ENCODE measurements at places on chromosomes 11 and 22.

DNA sequence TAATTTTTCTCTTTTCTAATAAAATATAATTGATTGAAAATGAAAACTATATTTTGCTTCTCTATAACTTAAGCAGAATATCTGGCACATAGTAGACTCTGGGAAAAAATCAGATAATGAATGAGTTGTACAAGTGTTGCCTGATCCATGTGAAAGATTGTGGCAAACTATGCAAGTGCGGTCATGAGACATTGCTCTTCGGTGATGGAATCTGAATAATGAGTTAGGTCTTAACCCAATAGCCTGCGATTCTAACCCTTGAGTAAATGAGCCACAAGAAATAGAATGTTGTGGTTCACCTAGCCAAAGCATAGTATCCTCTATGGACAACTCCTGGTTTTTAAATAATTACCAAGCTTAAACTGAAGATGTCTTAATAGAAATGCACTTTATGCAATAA, 333.7 kb upstream of the LUZP2 start:
- no peak for DNase-seq

- DNase-seq: no peak
Measured at GRCh38 chr11:2310073-2310785, 8.4 kb downstream of the TSPAN32 start.

DNA sequence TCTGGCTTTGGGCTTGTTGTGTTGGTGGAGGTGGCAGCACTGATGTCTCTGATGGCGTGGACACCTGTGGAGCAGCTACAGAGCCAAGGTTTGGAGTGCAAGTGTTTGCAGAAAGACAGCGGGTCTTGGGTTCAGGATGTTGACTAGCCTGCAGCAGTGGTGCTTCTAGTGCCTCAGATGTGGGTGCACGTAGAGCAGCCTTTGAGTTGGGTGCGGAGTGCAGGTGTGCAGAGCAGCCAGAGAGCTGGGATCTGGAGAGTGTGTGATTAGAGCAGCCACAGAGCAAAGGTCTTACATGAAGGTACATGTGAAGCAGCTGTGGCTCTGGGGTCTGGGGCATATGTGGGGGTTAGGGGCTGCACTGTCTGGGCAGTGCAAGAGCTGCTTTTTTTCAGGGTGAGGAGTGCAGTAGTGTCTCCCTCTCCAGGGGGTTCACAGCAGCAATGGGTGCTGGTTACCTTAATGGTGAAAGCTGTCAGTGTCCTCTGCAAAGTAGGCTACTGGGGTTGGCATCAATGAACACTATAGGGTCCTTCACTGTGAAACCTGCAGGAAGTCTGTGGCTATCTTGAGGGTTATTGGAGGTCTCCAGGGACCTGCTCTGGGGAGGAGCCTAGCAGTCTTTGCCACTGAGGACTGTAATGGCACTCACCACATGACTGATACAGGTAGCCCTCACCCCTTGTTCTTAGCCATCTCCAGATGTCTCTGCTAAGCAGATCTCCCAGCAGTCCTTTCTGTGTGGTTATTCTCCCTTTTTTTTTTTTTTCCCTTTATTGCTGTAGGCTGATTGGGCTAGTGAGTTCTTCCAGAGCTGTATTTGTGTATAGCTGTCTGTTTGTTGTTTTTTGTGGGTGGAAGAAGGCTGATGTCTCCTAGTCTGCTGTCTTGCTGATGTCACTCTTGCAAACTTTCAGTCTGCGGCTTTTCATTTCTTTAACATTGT, 14.3 kb downstream of the BIRC2 start:
- no peak for DNase-seq

- DNase-seq: no peak
Measured at GRCh38 chr11:2443406-2443805, 908 bp downstream of the TRPM5 start.

DNA sequence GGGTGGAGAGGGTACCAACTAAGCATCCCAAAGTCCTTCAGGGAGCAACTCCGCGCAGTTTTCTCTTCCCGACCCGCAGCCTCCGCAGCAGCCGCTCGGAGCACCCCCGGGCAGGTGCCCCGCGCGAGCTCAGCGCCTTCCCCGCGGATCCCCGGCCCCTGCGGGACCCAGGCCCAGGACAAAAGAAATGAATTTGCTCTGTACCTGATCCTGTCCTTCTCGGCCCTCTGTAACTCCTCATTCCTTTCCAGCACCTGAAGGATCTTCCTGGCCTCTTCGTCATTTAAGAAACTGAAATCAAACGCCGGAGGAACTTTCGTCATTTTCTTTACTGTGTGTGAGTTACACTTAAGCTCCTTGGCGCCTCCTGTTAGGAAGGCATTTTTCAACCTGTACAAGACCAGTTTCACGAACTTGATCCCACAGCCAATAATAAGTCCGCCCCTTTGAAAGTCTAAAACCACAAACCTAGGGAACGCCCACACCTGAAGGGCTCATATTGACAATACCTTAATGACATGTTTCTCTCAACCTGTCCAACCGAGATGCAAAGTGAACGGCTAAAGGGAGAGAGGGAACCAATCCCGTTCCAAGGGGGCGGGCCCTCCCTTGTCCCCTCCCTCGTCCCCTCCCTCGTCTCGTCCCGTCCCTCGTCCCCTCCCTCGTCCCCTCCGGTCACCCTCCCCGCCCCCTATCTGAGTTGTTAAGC, at the start of gene EXPH5:
EXPH5 (minus strand) TSS at position 555 of the 709 bp plus-strand sequence; CDS start at position 323, 232 bp downstream.
- peak; percentile 52 for DNase-seq

DNA sequence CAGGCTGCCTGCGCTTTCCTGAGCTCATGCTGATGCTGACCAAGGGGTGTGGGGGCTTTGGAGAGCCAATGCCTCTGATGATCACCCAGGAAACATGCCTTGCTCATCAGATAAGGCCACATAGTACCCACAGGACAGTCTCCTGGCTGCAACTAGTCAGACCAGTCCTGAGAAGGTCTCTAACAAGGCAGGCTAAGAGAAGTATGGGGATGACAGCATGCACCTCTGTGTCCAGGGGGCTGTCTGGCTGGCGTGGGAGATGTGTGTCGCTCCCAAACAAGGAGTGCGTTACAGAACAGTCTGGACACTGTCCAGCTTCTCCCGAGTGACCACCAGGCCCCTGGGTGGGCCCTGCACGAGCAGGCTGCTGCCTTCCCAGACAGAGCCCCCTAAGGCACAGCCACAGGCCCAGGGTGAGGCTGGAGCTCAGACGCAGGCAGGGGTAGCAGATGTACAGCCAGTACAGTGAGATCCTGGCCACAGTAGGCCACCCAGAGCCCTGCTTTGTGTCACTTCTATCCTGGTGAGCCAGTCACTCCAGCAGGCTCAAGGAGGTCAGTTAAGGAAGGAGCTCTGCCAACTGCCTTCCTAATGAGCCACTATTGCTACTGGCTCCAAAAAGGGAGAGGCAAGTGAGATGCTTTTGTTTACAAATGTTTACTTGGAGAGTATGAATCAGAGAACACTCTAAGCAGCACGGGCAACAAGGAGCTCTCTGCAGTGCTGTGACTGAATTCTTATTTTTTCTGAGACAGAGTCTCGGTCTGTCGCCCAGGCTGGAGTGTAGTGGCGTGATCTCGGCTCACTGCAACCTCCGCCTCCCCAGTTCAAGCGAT, 66.0 kb upstream of the CLTCL1 start:
- DNase-seq: no peak

DNA sequence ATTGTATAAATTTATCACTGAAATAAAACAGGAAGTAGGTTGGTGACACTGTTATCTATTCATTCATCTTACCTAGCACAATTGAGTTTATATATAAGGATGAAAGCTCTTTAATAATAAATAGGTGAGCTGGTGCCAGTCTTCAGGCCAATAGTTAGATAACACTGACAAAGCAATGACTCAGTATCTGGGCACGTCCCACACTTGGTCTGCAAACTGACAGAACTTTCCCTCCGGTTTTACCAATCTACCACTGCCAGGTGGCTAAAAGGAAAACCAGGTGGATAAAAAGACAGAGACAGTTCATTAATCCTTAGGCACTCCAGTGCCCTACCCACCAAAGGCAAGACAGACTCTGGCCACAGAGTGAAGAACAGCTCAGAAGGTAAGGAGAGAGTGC, 17.6 kb downstream of the DDB1 start:
- no peak for DNase-seq

- no peak for DNase-seq
Measured at GRCh38 chr11:73752216-73752867, 8.5 kb downstream of the RAB6A start.

GRCh38 chr11:44133335-44133946, 38.0 kb downstream of the EXT2 start:
- DNase-seq: no peak

DNA sequence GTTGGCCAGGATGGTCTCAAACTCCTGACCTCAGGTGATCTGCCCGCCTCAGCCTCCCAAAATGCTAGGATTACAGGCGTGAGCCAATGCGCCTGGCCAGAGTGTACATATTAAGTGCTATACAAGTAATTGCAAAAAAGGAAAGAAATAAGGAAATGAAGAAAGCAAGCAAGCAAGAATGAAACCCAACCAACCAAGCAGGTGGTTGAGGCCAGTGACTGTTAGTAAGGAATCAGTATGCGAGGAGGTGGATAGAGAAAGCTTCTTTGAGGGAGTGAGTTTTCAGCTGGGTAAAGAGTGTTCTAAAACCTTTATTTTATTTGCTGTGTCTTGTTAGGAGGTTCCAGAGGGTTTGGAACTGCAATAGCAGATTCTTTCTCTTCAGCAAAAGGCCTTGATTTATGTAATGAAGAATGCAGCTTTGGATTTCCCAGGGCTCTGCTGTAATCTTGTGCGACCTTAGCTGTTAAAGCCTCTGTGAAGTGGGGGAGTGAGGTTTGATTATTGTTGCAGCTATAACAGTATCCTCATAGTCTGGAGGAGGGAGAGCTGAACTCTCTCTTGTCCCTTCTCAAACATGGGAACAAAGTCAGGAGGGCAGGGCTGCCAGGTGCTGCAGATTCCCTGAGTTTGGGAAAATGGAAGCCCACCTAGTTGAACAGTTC, 5.7 kb downstream of the AMPD3 start:
- no peak for DNase-seq

- DNase-seq: no peak
Measured at GRCh38 chr22:28703436-28703835, 23.8 kb upstream of the TTC28 start.

GRCh38 chr11:117815262-117815803, 9.2 kb downstream of the FXYD2 start:
- no peak for DNase-seq

- DNase-seq: no peak
Measured at GRCh38 chr11:67366961-67367760, 6.2 kb downstream of the CLCF1 start.

DNA sequence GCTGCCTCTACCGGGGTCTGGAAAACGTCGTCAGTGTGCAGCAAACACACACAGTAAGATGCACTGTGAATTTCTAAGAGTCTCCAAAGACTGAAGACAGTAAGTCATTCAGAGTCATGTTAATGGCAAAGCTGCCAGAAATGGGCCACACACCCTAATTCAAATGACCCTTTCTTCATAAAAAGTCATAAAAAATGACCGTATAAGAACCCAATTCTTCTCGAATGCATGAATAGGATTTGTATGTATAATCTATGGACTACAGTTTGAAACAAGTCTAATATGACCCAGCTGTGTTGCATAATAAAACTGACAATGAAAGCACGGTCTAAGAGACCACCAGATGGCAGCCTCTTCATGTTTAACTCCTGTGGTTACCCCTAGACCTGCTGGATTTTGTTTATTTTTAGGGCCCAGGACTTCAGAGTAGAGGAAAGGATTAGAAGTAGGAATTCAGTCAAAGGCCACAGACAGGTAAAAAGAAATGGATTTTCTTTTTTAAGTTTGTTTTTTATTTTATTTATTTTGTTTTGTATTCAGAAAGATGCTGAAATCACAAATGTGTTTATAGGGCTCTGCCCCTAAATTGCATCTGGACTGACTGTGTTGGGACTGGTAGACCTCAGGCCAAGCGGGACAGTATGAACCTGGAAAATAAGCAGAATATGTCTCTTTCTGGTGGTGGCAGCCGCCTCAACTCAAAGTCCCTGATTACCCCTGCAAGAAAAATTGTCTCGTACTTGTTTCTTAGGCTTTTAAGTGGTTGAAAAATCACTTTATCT, 32.1 kb upstream of the SLC5A12 start:
- DNase-seq: no peak

GRCh38 chr11:65120831-65121230, 1.1 kb downstream of the FAU start:
- DNase-seq: no peak

- DNase-seq: no peak
Measured at GRCh38 chr11:125398994-125399640, 96.9 kb downstream of the FEZ1 start.

- DNase-seq: no peak
Measured at GRCh38 chr11:10275714-10276113, 18.3 kb downstream of the SBF2 start.

DNA sequence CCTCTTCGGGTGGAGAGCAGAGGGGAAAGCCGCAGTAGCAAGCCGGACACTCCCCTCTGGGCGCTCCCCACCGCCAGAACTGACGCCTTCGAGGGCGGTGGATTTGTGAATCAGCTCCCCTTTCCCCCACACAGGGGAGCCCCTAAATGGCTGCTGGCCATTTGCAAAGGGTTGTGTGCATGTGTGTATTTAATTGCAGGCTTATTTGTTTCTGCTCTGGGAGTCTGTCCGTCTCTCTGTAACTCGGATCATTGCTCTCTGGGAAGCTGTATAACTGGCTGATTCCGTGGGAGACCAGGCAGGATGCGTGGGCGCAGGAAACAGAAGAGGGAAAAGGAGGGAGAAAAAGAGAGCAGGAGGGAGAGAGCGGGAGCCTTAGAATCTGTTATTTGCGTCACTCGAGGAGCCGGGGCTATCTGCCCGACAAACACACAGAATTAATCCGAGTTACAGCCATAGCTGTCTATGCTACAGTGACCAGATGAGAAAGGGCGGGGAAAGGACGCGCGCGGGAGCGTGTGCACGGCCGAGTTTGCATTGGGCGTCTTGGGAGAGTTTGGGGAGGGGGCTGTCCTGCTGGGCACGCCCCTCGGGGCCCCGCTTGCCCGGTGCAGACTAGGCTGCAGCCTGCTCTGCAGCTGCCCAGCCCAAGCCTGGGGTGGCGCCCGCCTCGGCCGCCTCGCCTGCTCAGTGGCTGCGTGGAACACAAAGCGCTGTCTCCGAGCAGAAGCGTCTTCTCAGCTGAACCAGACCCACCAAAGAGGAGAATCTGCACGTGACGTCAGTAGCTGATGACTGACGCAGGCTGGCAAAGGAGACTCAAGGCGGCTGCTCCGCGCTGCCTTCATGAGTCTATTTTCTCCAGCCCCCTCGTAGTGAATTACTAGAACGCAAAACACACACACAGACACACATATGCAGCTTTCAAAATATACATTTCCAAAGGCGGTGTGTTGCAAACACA, 105.3 kb upstream of the HSD17B12 start:
- no peak for DNase-seq

DNA sequence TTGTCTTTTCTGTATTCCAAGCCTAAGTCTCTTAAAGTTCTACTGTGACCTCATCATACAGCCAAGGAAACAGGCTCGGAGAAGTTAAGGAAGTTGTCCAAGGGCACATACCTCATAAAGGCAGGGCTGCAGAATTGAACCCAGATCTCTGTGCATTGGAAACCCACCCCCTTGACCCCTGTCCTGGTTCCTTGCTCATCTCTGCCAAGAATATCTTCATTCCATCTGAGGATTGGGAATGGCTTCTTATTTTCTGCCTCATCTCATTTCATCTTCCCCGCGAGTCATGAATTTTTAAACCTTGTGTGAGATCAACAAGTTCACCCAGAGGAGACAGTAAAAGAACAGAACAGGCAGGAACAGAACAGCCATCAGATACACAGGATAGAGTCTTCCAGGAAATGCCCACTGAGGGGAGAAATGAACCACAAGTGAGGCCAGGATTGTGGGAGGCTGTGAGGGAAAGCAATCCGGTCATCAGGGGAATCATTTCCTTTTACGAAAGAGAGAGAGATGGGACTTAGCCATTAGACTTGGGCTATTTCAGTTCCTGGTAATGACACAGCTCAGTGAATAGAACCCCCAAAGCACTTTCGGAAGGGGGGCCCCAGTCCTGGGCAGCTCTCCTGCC, 34.4 kb upstream of the LRRC10B start:
- DNase-seq: no peak

GRCh38 chr11:68289456-68289855, 17.7 kb upstream of the C11orf24 start:
- no peak for DNase-seq

Data from stimulated activated CD8-positive, alpha-beta memory T cell treated with anti-CD3 and anti-CD28 coated beads, Interleukin-4, amount 100 ng/mL, for 1 hour (primary cell).